EH (cell line): ENCODE measurements at places on chromosomes 12 and 14.
A peak's percentile ranks its signal among the peaks of the same experiment; 100 is the strongest.

GRCh38 chr14:104676694-104677511, 12.5 kb upstream of the INF2 start:
- no peak for DNase-seq

DNA sequence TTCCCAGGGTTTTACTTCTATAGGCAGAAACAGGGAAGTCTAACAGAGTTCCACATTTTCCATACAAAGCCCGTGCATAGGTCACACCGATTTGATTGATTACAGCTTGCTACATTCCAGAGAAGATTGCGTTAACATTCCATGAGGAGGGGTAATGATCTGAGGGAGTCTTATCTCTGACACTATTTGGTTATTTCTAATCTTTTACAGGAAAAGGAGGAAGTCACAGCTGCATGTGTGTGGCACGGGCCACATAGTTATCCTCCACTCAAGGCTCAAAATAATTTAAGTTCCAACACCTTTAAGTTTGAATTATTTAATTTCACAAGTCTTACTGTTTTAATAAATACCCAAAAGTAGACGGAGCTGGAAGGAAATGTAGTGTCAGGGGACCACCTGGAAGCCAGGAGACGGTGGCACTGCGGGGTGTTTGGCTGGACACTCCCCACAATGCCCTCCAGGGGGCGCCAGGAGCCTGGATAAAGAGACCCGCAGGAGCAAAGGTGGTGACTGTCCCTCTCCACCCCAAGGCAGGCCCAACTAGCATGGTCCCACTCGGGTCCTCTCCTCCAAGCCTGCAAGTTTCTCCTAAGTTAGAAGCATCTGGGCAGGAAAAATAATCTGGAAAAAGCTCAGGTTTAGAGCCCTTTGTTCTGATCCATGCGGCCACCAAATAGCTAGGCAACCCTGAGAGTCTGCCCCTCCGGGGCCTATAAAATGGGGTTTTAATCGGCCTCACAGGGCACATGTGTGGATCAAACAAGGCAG, 20.2 kb downstream of the KRT8 start:
- peak; percentile 73 for DNase-seq

DNA sequence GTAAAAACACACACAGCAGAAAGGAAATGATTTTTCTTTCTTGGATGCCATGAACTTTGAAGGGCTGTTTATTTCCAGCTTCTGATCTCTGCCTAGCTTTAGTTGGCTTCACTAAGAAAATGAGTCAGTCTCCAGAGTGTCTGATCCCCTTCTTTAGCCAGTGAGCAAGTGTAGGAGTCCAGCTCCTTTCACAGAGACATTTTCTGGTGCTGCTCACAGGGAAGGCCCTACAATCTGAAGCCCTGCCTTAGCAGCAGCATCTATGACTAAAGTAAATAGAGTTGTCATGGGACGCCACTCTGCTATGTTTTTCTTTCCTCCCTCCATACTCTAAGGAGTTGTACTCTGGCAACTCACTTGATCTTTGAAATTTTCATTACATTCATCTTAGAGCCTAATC, 103.5 kb downstream of the RPAP3 start:
- DNase-seq: peak; percentile 40

GRCh38 chr14:30053103-30053502, 125.5 kb upstream of the PRKD1 start:
- DNase-seq: no peak

- no peak for DNase-seq
These were observed 4.8 kb downstream of the CKB start for GRCh38 chr14:103517721-103518421.
